ENCODE measurements at places on chromosomes 7 and 10.

- DNase-seq, result peak; percentile 22
These were observed 98.2 kb upstream of the KAT6B start for GRCh38 chr10:74728225-74728624.

- DNase-seq, result no peak
These were observed 593.6 kb downstream of the GRM8 start for GRCh38 chr7:126659124-126659523.

DNA sequence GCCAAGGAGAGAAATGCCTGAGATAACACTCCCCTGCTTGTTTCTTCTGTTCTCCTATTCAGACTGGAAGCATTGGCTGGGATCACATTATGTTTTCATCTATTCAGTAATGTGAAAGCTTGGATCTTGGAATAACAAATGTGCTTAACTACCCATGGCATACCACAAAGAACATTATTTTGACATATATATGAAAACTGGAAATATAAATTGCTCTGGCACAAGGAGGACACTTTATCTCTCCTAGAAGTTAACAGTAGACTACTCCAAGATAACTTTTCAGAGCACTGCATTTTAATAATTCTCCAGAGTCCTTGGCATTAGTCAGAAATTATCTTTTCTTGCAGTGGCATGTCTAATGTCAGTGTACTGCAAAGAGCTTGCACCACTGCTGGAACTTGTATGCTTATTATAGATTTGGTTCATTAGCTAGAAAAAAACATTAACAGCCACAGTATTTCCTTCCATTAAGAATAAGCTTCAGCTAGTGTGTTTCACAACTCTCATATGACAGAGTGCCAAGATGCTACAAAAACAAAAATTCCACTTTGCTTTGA, 169.3 kb upstream of the LRRN3 start:
- DNase-seq, result peak; percentile 14

- DNase-seq, result no peak
These were observed 1.7 kb downstream of the NCAPG2 start for GRCh38 chr7:158702944-158703343.

GRCh38 chr10:96261930-96262329, 9.4 kb downstream of the BLNK start:
- no peak for DNase-seq
